ENCODE measurements at places on chromosomes 2 and 18. TPM values are rescaled to one million over a fixed set of nuclear protein-coding genes. Genes with fewer than 3 reads are reported as not detected.

The PARD6G gene
- 1.8 TPM for total RNA-seq

The STK36 gene
- 34.9 TPM for total RNA-seq

The TGFA gene
- 0.12 TPM for total RNA-seq

The CYB5A gene
- total RNA-seq = 24.9 TPM

The FAM110C gene
- not detected for total RNA-seq
